ENCODE measurements at places on chromosomes 4 and X.
A peak's percentile ranks its signal among the peaks of the same experiment; 100 is the strongest.

DNA sequence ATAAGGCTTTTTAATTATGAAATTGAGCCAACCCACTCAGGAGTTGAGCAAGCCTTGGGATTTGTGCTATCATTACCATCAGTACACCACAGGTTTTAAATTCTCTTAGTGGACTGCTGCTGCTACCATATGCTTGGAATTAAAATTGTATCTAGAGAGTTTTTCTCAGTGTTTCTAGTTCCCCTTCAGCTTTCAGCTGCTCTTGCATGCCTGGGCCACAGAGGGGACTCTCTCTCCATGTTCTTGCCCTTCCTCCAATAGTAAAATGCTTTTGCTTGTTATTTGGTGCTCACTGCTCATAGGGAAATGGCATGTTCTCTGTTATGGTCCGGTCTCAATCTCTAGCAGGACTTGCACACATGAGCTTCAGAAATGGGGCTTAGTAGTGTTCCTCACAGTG is 101.9 kb downstream of the IGSF1 start:
- DNase-seq, result no peak

- no peak for DNase-seq
Measured at GRCh38 chr4:169663831-169664230, 43.5 kb downstream of the CLCN3 start.

DNA sequence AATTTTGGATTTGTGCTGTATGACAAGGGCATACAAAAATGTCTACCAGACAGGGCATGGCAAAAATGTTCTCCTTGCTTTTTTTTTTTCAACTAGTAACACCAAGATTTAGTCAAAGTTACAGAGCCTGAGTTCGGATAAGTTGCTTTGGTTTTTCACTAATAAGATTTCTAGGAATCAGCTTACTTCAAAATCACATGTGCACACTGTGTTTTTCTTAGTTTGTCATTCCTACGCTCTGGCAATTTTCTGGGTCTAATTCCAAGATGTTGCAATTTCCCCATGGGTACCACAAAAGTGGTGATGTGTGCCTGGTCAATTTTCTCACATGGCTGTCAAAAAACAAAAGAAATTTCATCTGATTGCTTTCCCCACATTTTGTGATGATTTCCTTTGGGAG is 6.3 kb downstream of the C1QTNF7 start:
- no peak for DNase-seq

DNA sequence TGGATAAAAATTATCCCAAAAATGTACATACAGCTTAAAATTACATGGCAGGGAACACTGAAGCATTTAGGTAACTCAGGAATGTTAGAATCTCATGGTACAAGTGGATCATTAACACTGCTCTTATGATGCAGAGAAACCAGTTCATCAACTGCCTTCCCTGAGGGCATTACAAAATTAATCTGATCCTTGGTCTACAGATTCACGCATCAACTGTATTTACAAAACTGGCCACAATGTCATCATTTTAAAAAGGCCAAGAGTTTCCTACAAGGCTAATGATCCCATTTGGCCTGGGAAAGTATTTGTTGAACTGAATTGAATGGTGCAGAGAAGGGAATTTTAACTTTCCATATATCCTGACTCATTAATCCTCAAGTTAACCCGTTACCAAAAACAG is 84.6 kb downstream of the TSPAN5 start:
- no peak for DNase-seq

DNA sequence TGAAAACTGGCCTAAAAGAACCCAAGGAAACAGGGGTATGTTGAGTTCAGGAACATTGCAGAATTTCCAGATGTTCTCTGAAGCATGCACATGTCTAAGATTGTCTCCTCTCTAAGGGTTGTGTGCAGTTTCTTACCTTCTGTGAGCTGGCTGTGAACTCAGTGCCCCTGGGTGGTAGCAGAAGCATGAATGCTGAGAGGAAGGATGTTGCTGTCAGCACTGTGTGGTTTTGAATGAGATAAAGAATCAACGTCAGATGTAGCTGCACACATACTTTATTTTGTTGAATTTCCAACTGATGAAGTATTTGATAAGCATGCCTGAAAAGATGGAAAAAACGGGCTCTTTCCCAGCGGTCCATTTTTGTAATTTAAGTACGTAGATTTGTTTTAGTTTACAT is 23.8 kb upstream of the CD38 start:
- DNase-seq, result no peak

GRCh38 chrX:2243913-2244460 is 256.8 kb downstream of the DHRSX start:
- no peak for DNase-seq

DNA sequence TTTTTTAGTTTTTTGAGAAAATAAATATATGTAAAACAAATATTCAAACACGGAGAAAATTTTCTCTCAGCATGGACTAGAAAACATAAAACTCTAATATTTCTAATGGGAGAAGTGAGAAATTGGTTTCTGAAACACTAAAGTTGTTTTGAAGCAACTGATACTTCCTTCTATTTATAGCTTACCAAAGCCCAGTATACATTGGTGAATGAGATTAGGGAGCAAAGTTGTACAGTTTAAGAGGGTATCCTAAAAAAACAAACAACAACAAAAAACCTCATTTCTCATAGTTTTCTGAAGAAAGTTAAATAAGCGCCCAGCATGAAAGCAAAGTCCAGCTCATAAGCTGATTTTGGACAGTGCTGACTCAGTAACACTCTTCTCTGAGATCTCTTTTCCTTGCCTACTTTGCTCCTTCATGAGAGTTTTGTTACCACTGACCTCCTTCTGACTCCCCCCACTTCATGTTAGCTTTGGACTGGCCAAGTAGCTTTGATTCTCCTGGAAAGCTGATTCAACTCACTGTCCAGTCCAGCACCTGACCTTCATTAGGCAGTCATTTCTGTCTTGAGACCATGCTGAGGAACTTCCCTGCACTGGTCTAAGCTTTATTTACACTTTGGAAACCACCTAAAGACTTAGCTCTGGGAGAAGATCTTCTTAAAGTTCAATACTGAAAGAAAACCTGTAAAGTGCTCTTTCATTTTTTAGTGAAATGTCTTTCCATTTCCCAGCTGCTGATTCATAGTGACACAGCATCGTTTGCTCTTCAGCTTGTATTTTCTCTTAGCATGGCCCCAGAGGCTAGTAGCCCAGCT is 21.8 kb upstream of the P2RY10 start:
- no peak for DNase-seq

GRCh38 chr4:25767877-25768725 is 94.7 kb downstream of the SEL1L3 start:
- DNase-seq, result peak; percentile 78

- DNase-seq, result no peak
Measured at GRCh38 chr4:4659871-4660651, 118.2 kb upstream of the STX18 start.

DNA sequence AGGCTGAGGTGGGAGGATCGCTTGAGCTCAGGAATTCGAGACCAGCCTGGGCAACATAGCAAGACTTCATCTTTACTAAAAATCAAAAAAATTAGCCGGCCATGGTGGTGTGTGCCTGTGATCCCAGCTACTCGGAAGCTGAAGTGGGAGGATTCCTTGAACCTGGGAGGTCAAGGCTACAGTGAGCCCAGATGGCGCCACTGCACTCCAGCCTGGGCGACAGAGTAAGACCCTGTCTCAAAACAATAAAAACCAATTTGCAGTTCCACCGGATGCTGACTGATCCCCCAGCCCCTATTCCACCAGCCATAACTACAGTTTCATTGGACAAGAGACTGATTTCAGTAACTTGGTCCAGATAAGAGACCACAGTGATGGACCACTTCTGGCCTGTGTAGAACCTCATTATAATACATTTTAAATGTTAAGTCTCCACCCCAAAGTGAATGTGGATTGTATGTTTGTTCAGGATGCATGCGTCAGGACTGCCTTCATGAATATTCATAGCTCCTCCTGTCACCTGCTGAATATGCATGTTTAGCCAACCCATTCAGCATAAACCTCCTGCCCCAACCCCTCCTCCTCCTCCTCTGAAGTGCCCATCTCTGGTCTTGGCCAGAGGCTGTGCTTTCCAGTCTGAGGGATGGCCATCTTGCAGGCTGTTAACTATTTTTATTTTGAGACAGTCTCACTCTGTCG is 2.3 kb upstream of the SLBP start:
- no peak for DNase-seq

GRCh38 chrX:115311601-115312001 is 22.1 kb downstream of the LUZP4 start:
- no peak for DNase-seq

DNA sequence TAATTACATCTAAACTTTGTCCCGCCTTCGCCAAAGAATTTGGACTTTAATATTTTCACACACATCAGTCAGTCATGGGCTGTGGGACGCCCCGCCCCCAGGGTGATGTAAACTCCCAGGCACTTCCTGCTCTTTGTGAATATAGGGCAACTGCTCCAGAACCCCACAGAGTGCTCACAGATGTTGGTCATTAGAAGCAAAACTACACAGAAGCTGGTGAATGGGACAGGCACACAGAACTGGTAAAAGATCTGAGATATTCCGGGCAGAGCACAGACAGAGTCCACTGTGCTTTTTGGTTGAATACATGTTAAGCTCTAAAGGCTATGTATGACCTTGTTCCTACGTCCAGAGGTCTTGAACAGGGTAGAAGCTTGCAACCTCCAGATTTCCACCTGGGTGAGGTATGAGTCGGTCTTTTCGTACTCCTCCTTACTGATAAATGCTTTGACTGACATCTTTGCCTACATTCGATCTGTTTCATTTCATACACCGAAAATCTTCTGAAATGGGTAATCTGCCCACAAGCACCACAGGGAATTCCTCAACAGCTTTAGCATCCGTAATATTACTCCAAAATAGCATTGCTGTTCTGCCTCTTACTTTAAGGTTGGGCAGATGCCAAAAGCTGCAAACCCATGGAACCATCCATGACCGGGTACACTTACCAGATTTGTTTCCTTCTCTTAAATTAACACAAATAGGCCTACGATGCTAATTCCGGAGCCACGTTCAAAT is 144.6 kb downstream of the AMELX start:
- DNase-seq, result no peak

DNA sequence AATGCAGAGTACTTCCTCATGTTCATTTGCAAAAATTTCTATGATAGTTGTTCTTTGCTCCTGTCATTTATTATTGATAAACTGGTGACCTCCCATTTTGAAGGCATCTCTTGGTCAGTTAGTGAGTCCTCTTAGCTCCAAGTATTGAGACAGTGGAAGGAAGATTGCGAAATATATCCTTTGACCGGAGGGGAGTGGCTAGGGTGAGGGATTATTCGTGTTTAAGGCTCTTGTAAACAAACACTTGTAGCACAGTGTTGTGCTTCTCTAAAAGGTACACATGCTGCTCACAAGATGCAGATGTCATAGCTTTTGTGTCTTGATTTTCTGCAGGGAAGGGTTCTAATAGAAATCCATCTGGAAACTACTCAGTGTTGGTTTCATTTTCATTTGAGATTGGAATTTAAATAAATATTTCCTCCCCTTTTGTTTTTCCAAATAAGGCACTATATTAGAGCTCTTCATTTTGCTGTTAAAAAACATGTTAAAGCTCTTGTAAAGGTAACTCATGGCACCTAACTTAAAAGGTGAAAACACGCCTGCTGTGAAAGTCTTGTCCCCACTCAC is 21.8 kb downstream of the TXLNG start:
- no peak for DNase-seq

- DNase-seq, result no peak
Measured at GRCh38 chrX:23327104-23327503, 7.5 kb upstream of the PTCHD1 start.

DNA sequence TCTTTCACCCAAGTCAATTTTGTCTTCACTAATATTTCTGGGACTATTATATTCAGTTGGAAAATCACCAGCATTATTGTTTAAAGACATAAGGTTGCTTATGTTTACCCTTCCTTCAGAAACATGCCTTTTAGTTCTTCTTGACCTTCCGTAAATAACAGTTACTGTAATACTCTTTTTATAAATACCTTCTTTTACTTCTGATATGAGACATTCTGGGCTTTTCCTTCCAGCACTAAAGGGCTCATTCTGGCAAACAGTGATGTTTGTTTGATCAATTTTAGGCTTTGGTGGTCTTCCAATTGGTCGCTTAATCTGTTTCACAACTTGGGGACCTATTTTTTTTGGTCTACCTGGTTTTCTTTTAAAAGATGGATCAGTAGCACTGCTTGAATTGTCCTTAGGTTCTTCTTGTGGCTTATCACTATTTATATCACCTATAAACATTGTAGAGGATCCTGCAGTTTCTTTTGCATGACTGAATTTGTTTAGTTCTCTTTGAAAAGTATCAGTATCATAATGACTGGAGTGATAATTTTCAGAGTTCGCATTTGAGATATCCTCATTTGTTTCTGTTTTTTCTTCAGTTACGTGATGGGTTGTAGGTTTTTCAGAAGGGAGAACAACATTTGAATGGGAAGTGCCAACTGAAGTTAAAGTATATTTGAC is 64.8 kb downstream of the NCAPG start:
- DNase-seq, result no peak

DNA sequence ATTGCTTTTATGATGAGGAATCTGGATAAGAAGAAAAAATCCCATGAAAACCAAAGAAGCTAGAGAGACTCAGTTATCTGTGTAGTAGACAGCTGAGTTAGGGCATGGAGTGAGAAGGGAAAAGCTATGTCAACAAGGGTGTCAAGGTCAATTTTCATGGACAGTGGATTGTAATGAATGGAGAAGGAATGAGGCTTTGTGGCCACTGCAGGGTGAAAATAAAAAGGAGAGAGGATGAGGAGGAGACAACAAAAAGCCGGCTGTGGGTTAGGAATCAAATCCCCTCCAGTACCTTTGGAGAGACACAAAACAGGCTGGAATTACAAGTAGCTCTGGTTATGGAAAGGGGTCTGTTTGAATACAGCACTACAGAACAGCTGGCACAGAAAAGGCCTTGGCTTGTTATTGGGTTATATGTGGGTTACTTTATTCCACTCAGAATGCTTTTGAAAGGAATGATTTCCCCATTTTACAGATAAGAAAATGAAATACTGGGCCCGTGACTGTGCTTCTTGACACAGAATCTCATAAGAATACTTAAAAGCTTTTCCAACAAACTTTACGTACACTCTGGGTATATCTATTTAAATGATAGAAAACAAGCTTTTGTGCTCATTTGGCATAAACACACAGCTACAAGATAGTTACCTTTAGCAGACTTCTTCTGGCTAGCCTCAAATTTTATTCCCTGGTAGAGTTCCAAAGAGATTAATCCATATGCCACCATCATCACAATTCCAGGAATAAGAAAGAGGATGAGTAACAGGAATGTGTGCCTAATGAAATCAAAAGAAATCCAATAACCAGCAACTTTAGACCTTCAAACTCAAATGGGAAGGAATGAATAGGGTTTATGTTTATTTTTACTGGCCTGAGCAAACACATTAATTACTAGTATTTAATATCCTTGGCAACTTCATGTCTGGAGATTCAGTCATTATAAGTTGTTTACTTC is 7.5 kb downstream of the CCKAR start:
- DNase-seq, result no peak
